CD4-positive, alpha-beta T cell treated with Interleukin-15 for 4 hours (primary cell): ENCODE measurements at places on chromosomes 16 and 17.

- peak; percentile 38 for DNase-seq
These were observed 13.5 kb upstream of the DYNLRB2 start for GRCh38 chr16:80527297-80527696.

DNA sequence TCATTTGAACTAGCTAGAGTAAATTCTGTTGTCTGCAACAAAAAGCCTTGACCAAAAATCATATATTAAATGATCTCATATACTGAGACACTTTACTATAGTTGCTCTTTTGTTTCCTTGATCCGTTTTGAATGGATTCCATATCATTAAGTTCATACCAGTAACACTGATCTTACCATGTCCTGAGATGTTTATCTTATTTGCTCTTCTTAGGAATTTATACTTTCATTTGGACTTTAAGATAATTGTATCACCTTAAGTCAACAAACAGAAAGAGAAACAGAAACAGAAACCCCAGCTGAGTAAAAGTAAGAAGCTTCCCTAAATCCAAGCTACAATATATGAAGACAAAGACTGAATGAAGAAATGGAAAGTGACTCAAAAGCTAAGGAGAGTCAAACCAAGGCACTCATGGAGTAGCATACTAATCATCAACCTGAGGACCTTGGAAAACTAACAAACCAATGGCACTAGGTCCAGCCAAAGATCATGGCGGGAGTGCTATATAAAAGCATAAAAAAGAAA lies 106.5 kb upstream of the COX10 start:
- no peak for DNase-seq

DNA sequence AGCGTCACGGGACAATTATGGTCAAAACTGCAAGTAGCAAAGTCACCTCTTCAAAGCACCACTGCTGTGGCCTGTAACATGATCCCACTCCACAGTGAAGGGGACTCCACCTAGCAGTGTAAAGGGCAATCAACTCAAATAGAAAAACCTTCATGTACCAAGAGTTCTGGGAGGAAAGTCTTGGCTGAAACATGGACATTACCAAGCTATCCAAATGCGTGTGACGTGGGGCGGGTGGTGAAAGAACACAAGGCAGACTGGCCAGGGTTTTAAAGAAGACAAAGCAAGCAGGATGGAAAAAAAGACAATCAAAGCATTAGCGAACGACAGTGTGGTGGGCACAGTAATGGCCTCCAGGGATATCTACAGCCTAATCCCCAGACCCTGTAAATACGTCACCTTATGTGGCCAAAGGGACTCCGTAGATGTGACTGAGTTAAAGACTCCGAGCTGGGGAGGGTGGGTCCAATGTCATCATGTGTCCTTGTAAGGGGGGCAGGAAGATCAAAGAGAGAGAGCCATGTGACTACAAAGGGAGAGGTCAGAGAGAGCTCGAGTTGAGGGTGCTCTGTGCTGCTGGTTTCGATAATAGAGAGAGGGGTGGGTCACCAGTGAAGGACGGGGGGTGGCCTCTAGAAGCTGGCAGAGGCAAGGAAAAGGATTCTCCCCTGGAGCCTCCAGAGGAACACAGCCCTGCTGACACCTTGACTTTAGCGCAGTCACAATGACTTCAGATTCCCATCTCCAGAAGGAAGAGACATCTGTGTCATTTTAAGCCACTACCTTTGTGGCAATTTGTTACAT lies 6.0 kb downstream of the HSDL1 start:
- DNase-seq = no peak

- DNase-seq = no peak
These were observed 28.0 kb downstream of the AP1G1 start for GRCh38 chr16:71780521-71781089.
